ENCODE measurements at places on chromosomes 5 and 9.

- no peak for DNase-seq
Measured at GRCh38 chr9:130441031-130441430, 3.7 kb upstream of the ASS1 start.

DNA sequence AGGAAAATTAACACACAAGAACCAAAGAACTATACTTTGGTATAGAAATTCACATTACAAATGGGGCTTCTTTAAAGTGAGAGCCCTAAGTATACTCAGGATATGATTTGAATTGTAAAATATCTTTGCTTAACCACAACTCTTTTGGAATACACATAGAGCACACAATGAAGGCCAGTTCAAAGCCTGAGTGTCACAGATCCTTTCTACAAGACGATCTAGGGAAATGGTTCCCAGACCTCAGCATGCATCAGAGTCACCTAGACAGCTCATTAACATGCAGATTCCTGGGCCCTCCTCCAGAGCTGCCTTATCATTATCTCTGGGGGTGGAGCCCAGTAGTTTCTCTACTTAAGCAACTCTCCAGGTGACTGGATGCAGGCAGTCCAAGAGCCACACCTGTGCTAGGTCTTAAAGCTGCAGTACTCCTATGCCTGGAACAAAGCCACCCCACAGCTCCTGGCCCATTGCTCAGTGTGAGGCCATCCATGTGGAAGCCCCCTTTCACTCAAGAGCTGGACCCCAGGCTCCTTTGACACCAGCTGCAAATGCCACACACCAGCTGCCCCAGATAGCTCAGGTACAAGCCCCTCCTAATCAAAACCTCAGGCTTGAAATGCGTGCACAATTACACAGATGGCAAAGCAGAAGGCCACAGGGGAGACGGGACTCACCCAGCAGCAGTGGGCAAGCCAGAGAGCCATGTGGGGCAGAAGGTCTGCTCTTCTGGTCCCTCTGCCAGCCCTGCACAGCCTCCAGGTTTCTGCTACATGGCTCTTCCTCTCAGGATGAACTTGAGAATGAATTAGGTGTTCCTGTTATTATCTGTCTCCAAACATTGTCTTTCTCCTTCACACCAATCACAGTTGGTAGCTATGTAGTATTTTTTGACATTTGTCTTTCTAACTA is 106.1 kb downstream of the SH3TC2 start:
- peak; percentile 46 for DNase-seq

- no peak for DNase-seq
Measured at GRCh38 chr5:111379391-111379816, 132.9 kb downstream of the STARD4 start.

DNA sequence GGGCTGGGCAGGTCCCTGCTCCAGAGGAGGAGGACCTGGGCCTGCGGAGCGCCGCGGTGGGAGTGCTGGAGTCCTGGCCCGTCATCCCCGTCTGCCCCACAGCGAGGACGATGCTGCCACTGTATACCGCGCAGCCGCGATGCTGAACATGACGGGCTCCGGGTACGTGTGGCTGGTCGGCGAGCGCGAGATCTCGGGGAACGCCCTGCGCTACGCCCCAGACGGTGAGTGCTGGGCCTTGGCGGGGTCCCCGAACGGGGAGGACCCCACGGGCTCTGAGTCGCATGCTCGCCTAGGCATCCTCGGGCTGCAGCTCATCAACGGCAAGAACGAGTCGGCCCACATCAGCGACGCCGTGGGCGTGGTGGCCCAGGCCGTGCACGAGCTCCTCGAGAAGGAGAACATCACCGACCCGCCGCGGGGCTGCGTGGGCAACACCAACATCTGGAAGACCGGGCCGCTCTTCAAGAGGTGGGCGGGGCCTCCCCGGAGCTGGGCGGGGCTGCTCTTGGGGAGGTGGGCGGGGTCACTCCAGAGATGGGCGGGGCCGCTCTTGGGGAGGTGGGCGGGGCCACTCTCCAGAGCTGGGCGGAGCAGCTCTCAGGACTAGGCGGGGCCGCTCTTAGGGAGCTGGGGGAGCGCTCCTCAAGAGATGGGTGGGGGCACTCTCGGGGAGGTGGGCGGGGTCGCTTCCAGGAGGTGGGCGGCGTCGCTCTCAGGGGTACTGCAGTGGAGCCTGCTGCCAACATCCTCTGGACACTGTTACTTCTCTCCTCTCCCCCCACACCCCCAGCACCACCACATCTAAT is 13.1 kb downstream of the LRRC26 start:
- DNase-seq: peak; percentile 75

DNA sequence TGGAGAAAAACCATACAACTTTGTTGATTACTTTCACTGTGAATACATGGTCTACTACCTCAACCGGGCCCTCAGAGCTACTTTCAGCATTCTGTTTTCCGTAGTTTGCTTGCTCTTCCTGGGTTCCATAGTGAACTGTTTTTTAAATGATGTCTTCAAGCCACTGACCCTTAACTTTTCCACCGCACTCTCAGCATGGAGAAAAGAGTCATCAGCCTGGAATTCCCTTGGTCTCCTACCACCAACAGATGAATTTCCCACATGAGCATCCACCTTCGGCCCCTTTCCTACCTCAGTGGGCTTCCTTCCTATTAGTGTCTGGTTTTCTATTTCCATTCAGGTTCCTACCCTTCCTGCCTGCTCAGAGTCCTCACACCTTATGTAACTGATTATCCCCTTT is 135.9 kb upstream of the ADAMTSL1 start:
- no peak for DNase-seq

GRCh38 chr5:107512029-107512428 is 158.7 kb downstream of the EFNA5 start:
- DNase-seq: no peak

GRCh38 chr9:136674786-136675349 is 12.2 kb downstream of the EGFL7 start:
- DNase-seq: peak; percentile 46

GRCh38 chr5:91018200-91018599 is 364.9 kb downstream of the ARRDC3 start:
- DNase-seq: no peak

- DNase-seq: no peak
Measured at GRCh38 chr5:152309926-152310450, 95.1 kb downstream of the NMUR2 start.

DNA sequence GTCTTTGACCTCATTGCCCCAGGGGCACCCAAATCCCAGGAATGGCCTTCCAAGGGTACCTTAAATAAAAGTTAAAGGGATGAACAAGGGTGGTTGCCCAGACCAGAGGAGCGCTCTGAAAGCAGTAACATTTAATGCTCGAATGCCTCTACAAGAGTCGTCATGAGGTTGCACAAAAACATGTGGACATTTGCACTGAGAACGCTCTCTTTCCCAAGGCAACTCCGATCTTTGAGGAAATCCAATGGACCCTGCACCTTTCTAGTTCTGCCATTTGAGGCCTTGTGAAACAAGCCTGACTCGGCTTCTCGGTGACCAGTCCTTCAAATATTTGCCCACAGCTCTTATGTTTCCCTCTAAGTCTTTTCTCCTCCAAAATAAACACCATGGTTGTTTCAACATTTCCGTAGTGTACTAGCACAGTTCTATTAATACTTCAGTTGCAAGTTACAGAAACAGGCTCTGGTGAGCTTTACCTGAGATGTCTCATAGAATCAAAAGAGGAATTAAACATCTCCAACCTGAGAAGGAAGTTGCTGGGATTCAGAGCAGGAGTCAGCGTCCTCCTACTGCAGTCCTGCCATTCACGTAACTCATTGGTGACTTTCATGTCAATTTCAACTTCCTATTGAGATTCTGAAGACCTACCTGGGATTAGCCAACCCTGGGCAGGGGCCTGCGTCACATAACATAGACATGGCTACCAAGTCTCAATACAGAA is 168.8 kb upstream of the RAI14 start:
- no peak for DNase-seq

DNA sequence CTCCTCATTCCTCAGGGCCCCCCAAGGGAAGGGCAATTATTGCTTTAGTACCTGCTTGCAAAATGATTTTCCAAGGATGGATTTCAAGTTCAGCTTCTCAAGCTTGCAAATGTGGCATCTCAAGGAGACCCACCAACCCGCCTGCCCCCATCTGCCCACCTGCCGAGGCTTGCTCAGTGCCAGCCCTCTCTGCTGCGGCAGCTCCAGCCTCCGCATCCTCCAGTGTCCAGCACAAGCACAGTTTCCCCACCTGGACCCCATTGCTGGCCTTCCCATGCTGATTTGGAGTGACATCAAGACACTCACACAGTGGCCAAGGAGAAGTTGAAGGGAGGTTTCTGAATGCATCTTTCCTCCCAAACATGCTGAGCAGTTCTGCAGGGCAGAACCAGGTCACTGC is 31.2 kb downstream of the MED10 start:
- no peak for DNase-seq

DNA sequence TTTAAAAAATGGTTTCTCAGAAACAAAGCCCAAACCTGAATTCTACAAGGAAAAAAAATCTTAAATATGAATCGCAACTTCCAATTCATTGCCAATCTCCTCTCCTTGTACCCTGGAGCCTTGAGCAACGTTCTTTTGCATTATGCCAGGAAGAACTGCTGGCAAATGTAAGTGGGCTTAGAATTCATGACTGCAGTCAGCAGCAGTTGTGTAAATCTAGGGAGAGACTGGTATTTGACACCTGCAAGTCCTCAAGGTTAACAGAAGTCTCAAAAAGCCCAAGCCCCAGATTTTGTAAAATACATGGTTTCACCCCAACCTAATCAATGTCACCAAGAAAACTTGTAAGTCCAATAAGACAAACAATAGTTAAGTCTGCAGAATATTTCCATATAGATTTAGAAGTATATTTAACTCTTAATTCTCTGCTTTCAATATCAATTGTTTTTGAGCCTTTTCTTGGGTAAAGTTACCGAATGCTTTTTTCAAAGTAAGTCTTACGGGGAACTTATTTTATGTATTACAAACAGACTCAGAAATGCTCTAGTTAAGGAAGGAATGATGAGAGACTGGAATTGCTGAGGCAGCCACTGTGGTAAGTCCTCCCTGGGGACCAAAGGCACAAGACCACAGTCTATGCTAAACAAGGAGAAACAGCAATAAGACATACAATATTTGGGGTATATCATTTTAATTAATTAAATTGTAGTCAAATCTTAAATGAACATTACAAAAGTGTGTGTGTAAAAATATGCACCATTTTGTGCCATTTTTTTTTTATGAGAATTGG is 31.3 kb downstream of the ELL2 start:
- no peak for DNase-seq

GRCh38 chr9:110559869-110560268 is 19.7 kb downstream of the SVEP1 start:
- DNase-seq: no peak

DNA sequence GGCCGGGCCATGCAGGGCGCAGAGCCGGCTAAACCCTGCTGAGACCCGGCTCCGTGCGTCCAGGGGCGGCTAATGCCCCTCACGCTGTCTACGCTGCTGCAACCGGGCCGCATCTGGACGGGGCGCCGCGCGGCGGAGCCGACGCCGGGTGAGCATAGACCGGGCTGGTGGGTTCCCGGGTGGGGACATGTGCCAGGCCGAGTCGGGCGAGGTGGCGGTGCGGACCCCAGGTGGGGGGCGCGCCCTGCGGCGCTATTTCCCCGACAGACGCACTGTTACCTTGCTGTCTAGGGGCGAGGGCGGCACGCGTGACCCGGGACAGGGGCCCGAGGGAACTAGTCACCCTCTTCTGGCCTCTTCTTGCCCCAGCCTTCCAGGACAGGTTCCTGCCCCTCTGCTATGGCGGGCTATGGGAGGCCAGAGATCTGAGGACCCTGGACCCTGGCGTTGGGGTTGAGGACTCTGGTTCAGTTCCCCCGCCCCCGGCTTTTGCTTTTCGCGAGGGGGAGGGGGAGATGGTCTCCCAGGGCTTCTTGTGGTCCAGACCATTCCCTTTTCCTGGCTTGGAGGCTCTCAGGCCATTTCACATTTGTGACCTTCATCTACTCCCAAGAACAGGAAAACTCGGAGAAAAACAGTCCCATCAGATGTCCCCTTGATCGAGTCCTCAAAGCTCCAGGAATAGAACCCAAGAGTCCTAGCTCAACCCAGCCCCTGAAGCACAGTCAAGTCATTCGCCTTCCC is 536 bp downstream of the SLC27A4 start:
- peak; percentile 36 for DNase-seq
